ENCODE measurements at places on chromosomes 6 and 20. TPM values are rescaled to one million over a fixed set of nuclear protein-coding genes. Genes with fewer than 3 reads are reported as not detected.

MYH7B gene
- 1.2 TPM for polyA plus RNA-seq

GTF3C6 gene
- polyA plus RNA-seq = 96.4 TPM

ZBTB12 gene
- polyA plus RNA-seq = 35.2 TPM

SYCP2 gene
- 8.8 TPM for polyA plus RNA-seq

DEFB132 gene
- polyA plus RNA-seq = not detected

ALDH5A1 gene
- 23.6 TPM for polyA plus RNA-seq

PTK6 gene
- 1.2 TPM for polyA plus RNA-seq

PREP gene
- 35.9 TPM for polyA plus RNA-seq

IYD gene
- 5.7 TPM for polyA plus RNA-seq

KCNB1 gene
- 0.50 TPM for polyA plus RNA-seq

DNA sequence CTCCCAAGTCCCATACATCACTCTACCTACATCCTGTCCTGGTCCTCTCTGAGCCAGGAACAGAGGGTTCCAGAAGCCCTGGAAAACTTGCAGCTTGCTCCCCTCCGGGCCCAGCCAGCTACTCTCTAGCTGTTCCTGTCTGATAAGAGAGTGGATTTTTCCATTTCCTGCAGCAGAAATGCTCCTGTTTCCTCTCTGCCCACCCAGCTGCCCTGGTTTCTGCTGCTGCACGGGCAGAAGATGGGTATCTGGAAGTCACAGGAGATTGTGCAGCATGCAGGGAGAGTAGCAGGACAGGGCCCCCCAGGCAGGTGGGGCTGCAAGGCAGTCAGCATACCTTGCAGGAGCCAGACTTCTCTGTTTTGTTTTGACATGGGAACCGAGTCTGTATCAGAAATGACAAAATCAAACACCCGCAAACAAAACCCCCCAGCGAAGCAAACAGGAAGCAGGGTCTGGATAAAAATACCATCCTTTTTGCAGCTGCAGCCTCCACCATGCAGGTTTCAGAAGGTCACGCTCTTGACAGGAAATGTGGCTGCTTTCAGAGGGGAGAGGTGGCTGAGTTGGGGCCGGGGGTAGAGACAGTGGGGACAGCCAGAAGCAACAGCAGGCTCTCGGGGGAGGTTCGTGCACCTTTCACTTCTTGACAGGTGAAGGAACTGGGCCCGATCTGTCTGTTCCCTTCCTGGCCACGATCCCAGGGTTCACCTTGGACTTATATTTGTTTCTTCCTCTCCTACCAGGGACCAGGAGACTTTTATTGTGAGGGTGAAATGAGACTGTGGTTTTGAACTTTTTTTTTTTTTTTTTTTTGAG is 50.8 kb upstream of the FAM83D start:
- no peak for DNase-seq

DNA sequence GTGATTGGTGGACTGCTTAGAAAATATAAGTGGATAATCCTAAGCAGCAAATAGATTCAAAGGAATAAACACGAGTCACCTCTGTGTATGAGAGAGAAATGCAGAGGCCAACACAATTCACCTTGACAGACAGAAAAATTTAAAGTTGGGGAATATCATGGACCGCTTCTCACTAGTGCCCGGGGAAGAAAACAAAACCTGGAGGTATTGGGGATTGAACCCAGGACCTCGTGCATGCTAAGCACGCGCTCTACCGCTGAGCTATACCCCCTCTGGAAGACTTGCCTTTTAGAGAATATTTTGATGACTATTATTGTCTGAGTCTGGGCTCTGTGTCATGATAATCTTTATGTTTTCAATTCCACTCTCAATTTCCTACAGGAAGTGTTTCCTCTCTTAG is 111.9 kb downstream of the TRIM27 start:
- DNase-seq = no peak

GRCh38 chr20:63150391-63150898 is 65.5 kb downstream of the YTHDF1 start:
- no peak for DNase-seq

DNA sequence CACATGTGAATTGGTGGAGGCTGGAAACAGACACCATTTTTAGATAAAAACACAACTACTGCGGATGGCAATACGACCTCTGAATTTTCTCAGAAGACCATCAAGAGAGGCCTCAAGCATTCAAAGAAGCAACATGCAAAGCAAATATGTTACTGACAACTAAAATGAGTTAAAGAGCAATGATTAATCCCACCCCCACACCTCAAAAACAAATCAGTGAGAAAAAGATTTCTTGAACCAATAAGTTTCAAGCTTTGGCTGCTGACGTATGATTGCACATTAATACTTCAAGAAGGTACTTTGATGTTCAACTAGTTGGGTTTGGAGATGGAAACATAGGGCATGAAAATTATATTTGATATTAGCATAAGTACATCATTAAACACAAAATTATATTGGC is 982 bp downstream of the MMUT start:
- DNase-seq = no peak

DNA sequence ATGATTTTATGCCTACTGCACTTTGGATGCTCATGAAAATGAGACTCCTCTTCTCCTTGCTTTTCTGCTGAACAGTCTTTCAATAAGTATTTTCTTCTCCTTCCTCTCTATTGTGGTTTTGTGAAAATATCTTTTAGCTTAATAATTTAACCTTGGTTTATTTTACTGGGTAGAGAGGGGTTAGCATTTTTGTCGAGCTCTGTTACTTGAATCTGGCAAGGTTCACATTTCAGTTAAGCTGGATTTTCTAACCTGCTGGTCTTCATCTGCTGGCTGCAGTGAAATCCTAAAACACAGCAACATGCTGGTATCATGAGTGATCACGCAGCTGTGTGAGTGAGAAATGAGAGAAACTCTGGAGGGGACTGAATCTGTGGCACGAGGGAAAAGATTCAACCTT is 222.7 kb upstream of the NOX3 start:
- DNase-seq = no peak

DNA sequence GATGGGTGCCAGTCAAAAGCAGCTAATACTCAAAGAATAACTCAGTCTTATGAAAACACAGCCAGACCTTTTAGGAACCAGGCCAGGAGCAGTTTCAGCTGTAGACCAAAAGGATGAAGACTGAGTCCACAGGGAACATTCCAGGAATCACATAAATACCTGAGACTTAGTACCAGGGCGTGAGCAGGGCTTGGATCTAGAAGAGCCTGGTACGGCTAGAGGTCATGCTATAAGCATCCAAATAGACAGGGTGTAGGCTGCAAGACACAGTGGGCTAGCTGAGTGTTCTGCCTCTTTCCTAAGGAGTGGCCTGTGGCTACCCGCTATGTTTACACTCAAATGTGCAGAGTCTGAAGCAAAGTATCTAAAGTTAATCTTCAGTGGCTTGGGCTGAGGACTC is 29.5 kb upstream of the LRRC1 start:
- no peak for DNase-seq

GRCh38 chr6:14762077-14762476 is 483.8 kb upstream of the JARID2 start:
- DNase-seq = no peak

GRCh38 chr6:134035823-134036296 is 16.6 kb downstream of the SLC2A12 start:
- DNase-seq = no peak

GRCh38 chr6:163346497-163346961 is 68.0 kb upstream of the QKI start:
- DNase-seq = no peak

GRCh38 chr6:148493424-148493823 is 150.8 kb downstream of the SASH1 start:
- DNase-seq = no peak

GRCh38 chr6:152309648-152310047 is 327.5 kb downstream of the SYNE1 start:
- no peak for DNase-seq

DNA sequence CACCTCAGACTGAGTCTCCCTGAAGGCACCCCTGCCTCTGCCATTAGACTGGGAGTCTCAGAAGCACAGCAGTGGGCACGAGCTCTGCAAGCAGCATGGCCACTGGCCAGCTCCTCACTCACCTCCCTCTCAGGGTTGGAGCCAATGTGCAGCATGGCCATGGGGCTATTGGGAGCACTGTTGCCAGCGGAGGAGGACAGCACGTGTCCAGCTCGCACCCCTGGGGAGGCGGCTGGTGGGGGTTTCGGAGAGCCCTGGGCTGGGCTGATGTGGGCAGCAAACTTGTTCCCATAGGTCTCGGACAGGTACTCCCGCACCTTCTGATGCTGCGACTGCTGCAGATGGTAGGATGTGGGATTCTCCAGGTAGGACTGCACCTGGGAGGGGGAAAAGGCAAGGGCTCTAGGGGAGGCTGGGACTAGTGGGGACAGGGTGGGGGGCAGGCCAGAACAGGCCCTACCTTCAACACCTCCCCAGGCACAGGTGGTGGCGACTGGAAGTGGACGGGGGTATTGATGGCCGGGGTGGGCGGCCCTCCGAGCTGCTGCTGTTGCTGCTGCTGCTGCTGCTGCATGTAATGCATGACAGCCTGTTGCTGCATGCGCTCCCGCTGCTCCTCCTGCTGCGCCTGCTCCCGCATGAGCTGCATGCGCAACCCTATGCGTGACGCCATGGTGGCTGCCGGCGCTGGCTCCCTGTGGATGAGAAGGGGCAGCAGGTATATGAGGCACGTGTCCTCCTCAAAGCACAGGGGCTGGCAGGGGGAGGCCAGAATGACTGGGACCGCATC is 44.7 kb downstream of the TFEB start:
- no peak for DNase-seq

All from renal pelvis (tissue), 12 donors.